ENCODE measurements at places on chromosomes 12 and 14.

DNA sequence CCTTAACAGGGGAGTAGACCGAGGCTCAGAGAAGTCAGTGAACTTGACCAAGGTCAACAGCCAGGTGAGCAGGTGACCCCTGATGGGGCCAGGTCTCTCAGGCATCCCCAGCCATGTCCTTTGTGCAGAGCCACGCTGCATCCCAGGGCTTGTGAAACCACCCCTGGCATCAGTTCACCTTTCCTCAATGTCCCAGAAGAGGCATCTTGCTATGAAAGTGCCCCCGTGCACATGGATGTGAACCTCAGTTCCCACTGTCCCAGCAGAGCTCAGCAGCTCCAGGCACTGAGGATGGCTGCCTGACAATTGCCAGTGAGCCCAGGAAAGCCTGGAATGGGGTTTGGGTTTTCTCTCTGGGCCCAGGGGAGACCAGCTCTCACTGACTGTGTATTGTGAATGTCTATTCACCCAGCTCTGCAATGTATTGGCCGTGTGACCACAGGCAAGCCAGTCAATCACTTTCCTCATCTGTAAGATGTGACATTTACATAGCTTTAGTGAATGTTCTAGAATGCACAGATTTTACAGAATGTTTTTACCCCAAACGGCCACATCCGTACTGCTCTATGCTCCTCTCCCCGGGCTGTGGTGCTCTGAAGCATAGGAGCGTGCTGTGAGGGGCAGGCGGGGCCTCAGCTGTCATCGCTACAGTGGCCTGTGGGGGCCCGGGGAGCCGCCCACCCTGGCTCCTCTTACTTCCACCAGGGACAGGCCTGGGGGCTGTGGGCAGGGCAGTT is 4.9 kb downstream of the CACNA2D4 start:
- peak; percentile 21 for DNase-seq

GRCh38 chr12:13986031-13986430 is 4.6 kb upstream of the GRIN2B start:
- DNase-seq: no peak

DNA sequence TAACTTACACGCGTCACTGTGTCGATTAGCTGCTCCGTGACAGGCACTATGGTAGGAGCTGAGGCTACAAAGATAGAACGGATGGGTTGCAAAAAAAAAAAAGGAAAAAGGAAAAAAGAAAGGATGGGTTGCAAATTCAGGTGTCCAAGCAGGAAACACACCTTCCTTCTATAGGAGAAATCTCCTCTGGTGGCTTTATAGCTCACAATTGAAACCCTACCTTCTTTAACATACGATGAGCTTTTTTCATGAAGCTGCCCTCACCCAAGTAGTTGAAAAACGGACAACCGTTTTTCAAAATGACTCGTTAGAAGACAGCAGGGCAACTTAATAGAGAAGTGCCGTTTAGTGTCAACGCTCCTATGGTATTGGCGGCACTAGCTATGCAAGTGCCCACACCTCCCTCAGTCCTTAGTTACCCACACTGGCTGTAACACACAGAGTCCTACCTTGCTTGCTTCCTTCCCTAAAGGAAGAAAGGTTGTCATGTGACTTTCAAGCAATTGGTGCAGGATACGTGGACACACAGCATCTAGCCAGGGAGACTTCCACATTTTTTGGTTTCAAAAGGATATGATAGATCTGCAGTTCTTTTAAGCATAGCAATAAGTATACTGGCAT is 682 bp upstream of the TRIP11 start:
- peak; percentile 45 for DNase-seq

GRCh38 chr14:93065272-93065730 is 50.4 kb downstream of the ITPK1 start:
- DNase-seq: no peak

Measured in D341Med (cell line).